A673 (cell line): ENCODE measurements at places on chromosomes 16 and 17. TPM values are rescaled to one million over a fixed set of nuclear protein-coding genes. Genes with fewer than 3 reads are reported as not detected.

Gene FOXL1
- total RNA-seq, result 0.13 and 0.20 TPM in 2 replicates

Gene SPNS2
- total RNA-seq, result not detected in 2 replicates

Gene LGALS9B
- total RNA-seq, result not detected in 2 replicates

Gene RND2
- 5.5 and 6.7 TPM in 2 replicates for total RNA-seq

Gene SPATA32
- 0.22 TPM in 1 of 2 replicates, not detected in the other for total RNA-seq

- H3K4me1 ChIP-seq, result no peaks in the 10 kb centered on the region
- H3K27ac ChIP-seq, result no peak overlapping the region
- H3K27me3 ChIP-seq, result no peaks in the 10 kb centered on the region
- H3K4me3 ChIP-seq, result no peak overlapping the region
These were observed 230.7 kb downstream of the BCAS3 start for GRCh38 chr17:60908324-60908723.

DNA sequence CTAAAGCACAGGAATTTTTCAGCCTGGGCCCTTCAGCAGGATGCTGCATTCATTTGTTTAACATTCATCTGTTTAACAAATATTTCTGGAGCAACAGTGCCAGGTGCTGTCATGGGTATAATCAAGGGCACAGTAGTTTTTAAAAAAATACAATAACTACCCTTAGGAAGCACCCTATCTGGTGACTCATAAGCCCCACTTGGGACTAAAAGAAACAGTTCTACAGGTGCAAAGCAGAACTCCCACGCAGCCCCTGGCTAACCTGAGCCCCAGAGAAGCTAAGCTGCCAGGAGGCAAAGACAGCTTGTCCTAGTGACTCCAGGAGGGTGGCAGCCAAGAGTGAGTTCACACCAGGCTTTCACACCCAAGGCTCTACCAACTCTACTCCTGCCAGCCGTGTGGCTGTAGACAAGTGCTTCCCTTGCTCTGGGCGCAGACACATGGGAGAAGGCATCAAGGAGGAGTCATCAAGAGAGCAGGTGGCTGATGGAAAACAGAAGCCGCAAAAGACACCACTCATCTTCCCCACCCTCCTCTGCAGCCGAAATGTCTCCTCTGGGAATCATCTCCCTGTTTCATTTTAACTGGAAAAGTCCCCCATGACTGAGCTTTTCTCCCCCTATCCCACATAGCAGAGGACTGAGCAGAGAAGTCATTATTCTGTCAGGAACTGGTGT lies 14.4 kb downstream of the CUEDC1 start:
- no peaks in the 10 kb centered on the region for H3K36me3 ChIP-seq
- peak overlapping the region; percentile 67 for H3K27ac ChIP-seq
- H3K4me1 ChIP-seq, result peaks cover 64% of the 10 kb centered on the region
- no peak for DNase-seq
- H3K4me3 ChIP-seq, result no peak overlapping the region
- no peaks in the 10 kb centered on the region for H3K27me3 ChIP-seq

DNA sequence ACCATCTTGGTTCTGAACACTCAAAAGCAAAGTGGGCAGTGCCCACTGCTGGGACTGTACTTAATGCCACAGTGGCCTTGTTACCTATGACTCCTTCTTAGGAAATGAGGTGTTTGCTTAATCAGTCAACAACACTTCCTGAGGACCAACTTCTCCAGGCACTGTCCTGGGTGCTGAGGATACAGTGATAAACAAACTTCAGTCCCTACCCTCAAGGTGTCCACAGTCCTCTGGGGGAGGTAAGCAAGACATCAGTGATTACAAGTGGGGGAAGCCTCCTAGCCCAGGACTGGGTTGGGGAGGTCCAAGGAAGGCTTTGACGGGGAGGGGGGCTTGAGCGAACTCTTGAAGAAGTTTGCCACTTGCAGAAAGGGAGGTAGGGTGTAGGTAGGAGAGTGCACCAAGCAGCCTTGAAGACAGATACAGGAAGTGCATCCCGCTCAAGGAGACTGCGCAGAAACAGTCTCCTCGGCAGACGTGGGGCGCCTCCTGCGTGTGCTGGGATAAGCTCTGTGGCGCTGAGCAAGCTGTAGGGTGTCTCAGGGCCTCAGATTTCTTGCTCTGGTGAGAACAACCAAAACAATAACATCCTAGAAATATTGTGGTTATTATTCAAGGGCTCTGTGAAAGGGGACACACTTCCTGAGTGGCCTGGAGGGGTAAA lies 2.6 kb upstream of the ABCC3 start:
- H3K27me3 ChIP-seq, result no peaks in the 10 kb centered on the region
- DNase-seq, result no peak

GRCh38 chr17:8463099-8463498 lies 27.4 kb downstream of the NDEL1 start:
- no peaks in the 10 kb centered on the region for H3K27me3 ChIP-seq
- H3K27ac ChIP-seq, result no peak overlapping the region
- peaks cover 6% of the 10 kb centered on the region for H3K4me1 ChIP-seq
